Effector memory CD8-positive, alpha-beta T cell (primary cell): ENCODE measurements at places on chromosomes 11 and 22.

- peak; percentile 14 for DNase-seq
These were observed 389 bp downstream of the MICALL1 start for GRCh38 chr22:37906364-37907008.

- no peak for DNase-seq
These were observed 20.3 kb downstream of the PPP2R1B start for GRCh38 chr11:111745719-111746504.

DNA sequence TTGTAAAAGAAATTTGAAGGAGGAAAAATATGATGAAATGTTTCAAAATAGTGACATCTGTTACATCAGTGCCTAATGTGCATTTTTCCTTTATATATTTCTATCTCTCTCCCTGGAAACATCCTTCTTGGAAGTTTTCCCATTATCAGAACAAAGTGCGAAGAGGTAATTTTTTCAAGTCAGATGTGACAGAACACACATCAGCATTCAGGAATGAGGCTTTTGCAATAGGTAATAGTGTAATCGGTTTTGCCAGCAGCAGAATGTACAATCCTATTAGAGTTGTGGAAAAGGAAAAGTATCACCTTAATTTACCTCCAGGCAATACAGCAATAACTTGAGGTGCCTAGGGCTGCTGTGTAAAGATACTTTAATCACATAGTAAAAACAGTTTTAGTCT is 275.8 kb downstream of the FAT3 start:
- DNase-seq = no peak

GRCh38 chr11:7462706-7463105 is 22.6 kb upstream of the OLFML1 start:
- DNase-seq = no peak

- DNase-seq = no peak
These were observed 17.2 kb downstream of the KREMEN1 start for GRCh38 chr22:29090039-29090438.

DNA sequence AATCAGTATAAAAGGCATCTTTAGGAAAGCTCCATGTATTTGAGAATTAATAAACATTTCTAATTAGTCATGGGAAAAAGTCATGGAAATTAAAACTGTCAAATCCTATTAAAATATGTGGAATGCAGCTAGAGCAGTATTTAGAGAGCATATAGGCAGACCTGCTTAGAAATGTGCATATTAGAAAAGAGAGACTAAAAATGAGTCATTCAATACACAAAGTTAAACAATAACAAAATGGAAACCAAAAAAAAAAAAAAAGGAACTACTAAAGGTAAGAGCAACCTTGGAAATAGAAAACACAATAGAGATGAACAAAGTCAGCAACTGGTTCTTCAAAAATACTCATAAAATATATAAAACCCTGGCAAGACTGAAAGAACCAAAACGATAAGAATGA is 59.7 kb upstream of the RASSF10 start:
- no peak for DNase-seq

- no peak for DNase-seq
These were observed 95.7 kb upstream of the UBASH3B start for GRCh38 chr11:122559734-122560382.

DNA sequence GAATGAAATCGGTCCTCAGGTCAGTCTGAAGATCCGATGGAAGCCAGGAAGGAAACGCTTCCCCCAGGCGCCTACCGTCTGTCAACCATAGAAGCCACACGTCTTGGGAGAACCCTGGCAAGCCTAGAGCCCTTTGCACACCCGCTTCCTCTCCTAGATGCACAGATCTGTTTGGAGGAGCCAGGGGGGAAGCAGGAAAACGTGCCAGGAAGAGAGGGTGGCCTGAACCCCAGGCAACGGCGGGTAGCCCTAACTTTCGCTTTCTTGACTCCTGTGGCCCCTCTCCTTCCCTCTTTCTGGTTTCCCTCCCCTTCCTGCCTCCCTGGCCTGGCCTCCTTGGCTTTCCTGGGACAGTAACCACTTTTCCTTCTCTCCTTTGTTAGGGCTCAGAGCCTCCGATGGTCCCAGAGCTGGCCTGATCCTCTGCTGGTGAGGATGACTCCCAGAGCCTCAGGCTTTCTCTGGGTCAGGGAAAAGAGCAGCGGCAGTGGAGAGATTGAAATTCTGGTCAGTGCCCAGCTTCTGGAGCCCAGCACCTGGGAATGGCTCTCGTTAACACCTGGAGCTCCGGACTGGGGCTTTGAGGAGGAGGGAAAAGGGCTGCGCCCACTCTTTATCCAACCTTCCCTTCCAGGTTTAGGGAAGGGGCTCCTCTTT is 2.1 kb downstream of the FXYD6 start:
- DNase-seq = no peak

DNA sequence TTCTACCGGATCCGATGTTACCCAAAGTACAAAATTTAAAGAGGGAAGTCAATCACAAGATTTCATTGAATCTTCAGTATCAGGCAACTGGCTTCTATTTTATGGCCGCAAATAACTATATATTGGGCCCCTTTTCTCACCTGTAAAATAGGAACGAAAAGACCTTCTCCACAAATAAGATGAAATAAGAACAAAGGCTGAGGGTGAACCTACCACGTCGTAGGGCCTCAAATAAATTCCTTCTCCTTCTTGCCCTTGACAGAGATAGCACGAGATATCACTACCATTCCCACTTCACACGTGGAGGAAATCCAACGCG is 794 bp upstream of the EMSY start:
- no peak for DNase-seq

- DNase-seq = no peak
These were observed 12.6 kb downstream of the HIKESHI start for GRCh38 chr11:86314636-86315035.

- no peak for DNase-seq
These were observed 376.7 kb upstream of the CCDC179 start for GRCh38 chr11:23236826-23237555.

GRCh38 chr22:29670626-29671025 is 49.2 kb upstream of the CABP7 start:
- DNase-seq = no peak

GRCh38 chr11:3799143-3799542 is 1.8 kb upstream of the NUP98 start:
- DNase-seq = no peak

DNA sequence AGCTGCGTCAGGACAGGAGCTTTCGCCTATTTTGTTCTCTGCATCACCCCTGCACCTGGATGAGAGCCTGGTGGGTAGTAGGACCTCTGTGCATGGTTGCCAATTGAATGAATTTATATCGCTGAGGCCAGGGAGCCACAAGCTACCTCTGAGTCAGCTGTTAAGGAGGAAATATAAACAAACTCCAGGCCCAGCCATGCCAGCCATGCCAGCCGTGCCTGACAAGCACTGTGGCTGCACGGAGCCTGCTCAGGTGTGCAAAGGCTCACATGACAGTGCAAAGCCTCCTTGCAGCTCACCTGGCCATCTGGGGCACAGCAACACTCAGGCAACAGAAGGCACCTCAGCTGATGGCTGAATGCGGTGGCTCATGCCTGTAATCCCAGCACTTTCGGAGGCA is 33.7 kb upstream of the LINC01488 start:
- DNase-seq = no peak

DNA sequence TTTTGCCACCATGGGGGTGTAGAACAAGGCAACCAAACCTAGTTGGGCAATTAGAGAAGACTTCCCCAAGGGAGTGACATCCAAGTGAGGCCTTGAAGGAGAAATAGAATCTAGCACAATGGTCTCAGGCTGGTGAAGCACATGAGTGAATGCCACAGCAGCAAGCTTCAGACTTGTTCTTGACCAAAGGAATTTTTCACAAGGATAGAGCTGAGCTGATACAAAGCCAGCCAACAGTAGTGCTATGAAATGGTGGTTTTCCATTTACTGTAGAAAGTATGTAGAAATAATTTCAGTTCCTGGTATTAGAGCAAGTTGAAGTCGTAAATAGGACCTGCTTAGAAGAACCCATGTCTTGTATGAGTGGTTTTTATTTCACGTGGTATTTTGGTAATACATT is 148.3 kb upstream of the RASSF10 start:
- no peak for DNase-seq

DNA sequence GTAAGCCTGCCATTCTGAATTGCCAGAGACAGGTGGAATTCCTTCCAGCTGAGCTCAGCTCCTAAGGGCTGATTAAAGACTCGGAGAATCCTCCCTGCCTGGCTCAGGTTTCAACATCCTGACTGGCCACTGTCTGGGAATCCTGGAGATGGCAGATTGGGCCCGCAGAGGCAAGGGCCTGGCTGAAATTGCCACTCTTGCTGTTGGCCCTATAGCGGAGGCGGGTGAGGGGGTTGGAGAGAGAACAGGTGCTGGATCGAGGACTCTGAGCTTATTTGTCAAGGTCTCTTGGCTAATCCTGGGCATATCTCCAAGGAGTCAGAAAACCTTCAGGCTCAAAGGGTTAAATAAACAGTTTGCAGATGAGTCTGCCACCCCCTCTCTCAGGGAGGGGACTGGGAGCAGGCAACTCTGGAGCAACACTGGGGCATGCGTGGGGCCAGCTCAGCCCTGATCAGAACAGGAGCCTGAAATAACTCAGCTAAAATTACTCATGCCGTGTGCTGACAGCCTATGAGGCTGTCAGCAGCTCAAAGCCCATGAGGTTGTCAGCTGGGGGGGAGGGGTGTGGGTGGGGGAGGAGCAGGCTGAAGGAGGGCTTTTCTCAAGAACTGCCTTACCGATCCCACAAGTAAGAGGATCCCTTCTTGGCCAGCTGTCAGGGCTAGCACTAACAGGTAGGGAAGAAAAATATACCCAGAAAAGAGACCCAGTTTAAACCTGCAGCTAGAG is 14.7 kb upstream of the MFRP start:
- DNase-seq = no peak

- peak; percentile 68 for DNase-seq
These were observed 8.6 kb downstream of the PLA2G6 start for GRCh38 chr22:38172832-38173640.

- DNase-seq = no peak
These were observed 79.9 kb downstream of the AMBRA1 start for GRCh38 chr11:46513934-46514342.

DNA sequence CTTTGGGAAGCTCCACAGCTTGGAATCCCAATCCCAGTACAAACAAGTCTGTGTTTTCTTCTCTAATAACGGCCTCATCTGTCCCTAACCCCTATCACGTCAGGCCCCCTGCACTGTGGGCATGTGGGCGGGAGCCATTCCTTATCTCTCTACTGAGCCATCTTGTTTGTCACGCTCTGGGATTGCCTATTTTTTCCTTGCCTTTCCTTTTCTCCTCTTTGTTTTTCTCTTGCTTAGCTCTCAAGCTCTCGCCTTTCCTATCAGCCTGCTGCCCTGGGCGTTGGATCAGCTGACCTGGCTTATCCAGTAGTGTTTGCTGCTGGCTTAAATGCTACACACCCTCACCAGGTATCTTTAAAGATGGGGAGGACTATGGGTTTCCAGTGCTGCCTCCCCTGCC is 35.8 kb downstream of the ARHGAP1 start:
- DNase-seq = no peak

GRCh38 chr11:60854847-60855725 is 664 bp downstream of the PTGDR2 start:
- DNase-seq = no peak

GRCh38 chr11:35006389-35007128 is 90.1 kb downstream of the PDHX start:
- DNase-seq = peak; percentile 22

DNA sequence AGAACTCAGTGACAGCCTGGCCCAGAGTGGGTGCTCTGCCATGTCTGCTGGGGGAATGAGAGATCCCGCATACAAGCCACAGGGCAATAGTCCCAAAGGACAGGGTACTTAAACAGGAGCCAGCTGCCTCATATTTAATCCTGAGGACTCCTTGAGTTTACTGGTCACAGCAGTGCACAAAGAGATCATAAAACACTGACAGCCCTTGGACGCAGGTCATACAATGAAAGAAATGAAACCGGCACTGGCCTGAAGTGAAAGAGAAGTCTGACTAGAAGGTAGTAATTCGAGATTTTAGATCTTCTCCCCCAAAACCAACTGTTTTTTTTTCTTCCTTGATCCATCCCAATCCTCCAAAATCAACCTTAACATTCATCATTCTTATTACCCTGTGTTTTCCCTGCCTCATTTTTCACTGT is 299.8 kb upstream of the SYN3 start:
- no peak for DNase-seq

GRCh38 chr11:114274637-114275036 is 21.6 kb upstream of the NNMT start:
- no peak for DNase-seq

DNA sequence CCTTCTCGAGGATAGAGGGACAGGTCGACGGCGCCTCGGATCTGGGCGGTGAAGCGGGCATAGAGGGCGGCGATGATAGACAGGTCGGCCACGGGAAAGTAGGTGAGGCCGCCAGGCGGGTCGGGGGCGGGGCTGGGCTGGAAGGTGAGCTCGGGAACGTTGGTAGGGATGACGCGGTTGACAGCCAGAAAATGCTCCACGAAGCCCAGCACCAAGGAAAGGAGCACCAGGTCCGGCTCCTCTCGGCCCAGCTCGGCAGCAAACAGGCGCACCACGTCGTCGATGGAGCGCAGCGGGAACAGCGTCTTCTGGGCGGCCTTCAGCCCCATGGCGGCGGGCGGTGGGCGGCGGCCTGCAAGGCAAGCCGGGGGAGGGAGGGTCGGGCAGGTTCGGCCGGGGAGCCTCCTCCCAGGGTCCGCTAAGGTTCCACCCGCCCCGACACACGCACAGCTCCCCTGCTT is 540 bp downstream of the MEN1 start:
- DNase-seq = no peak

- no peak for DNase-seq
These were observed 34.3 kb upstream of the CD44 start for GRCh38 chr11:35104655-35105054.

DNA sequence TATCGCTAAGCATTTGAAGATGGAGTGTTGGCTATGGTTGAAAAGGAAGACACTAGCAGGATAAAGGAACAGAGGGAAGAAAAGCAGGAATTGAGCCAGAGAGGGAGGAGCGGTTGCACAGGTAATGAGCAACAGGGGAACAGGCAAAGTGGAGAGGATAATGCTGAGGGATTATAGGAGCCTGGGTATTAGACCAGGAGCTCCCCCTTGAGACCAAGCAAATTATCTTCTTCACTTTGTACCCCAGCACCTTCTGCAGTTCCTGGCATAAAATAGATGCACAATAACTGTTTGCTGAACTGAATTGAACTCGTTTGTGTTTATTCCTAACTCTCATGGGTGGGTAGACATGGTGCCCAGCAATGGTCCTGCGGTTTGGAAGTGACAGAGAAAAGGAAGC is 54.6 kb upstream of the OR5P2 start:
- DNase-seq = no peak
